ENCODE measurements at places on chromosomes 12 and 14.
A peak's percentile ranks its signal among the peaks of the same experiment; 100 is the strongest.

DNA sequence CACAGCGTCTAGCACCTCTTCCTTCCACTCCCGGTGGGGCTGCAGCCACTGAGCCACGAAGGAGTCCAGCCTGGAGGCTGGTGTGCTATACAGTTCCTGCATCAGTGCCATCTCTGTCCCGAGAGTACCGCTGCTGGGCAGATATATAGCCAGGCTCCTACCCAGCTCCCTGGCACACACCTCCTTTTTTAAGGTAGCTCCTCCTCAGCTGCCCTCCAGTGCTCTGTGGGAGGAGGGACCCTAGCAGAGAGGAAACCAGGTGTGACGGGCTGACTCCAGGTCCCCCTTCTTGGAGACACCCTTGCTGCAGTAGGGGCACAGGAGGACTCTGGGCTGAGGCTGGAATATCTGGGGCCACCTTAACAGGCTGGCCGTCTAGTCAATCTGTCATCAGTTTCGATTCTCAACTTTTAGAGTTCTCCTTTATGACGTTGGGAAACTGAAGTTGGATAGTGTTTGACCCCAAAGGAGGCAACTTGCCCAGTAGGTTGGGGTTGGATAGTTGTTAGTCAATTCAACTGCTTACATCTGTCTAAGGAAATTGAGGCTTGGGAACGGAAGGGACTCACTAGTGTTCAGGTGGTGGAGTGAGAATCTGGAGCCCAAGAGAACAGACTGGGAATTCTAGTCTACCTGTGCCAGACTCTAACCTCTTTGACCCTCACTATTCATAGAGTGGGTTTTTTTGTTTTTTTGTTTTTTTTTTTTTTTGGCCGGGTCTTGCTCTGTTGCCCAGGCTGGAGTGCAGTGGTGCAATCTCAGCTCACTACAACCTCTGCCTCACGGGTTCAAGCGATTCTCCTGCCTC, at the start of gene OASL:
Gene OASL, minus strand, starts transcription at position 386 of the 808 bp plus-strand sequence. Its CDS starts 275 bp downstream, at position 111.
- peak; percentile 45 for DNase-seq

GRCh38 chr12:108802101-108802961, 55.1 kb downstream of the SSH1 start:
- peak; percentile 55 for DNase-seq

DNA sequence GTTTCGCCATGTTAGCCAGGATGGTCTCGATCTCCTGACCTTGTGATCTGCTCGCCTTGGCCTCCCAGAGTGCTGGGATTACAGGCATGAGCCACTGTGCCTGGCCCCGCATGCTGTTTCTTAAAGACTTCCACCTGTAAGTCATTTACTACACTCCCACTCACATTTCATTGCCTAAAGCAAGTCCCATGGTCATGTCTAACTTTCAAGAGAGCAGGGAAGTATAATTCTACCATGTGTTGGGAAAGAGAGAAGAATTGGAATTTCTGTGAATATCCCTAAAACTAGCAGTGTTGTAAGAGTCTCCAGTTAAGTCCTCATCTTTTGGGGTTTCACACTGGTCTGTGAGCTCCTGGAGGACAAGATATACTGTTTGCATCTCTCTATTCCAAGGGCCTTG, 139.7 kb downstream of the EMP1 start:
- no peak for DNase-seq

DNA sequence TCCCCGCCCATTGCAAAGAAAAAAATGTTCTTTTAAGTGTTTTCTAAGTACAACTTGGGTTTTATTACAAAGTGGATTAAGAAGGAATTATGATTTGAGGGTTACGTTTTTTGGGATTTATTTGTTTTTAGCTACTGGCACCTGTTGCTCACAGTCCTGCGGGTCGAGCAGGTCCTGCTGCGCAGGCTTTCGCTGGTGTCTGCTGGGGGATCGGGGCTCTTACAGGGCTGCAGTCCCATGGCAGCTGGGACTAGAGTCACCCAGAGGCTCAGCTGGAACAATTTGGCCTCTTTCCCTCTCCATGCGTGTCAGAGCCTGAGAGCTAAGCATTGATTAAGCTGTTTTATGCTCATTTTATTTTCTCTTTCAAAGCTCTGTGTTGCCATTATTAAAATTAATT, 55.6 kb upstream of the DYNC1H1 start:
- no peak for DNase-seq

GRCh38 chr12:41264281-41264680, 76.2 kb downstream of the PDZRN4 start:
- no peak for DNase-seq

DNA sequence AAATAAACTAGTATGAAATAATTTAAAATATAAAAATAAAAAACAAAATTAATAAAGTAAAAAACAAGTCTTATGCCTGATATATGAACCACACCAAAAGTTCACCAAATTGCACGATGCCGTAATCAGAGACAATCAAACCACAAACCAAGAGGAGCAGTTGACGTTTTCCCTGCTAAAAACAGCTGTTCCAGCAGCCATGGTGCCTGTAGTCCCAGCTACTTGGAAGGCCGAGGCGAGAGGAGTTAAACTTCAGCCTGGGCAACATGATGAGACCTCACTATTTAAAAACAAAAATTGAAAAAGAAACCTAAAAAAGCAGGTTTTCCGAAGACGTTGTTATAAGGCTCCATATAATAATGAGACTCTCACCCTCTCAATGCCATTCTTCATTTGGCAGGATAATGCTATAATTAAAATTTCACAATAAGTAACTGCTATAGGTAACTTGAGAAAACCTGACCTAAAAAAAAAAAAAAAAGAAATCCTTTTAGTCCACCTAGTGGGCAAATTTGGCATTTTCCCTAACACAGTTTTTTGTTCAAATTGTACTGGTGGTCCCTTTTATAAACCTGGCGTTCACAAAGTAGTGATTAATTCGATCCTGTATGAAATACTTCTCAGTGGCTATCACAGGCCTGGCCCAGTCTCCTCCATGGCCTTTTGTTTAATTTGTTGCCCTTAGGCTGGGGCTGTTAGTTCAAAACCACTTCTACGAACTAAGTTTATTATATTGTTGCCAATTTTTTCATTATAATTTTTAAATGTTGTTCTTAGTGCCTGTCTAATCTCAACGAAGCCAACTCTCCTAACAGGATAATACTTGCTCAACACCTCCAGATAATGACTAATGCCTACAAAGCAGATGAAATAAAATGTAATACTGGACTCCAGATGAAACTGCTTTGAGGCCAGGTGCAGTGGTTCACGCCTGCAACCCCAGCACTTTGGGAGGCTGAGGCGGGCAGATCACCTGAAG, 62.1 kb downstream of the TNFAIP2 start:
- peak; percentile 27 for DNase-seq

DNA sequence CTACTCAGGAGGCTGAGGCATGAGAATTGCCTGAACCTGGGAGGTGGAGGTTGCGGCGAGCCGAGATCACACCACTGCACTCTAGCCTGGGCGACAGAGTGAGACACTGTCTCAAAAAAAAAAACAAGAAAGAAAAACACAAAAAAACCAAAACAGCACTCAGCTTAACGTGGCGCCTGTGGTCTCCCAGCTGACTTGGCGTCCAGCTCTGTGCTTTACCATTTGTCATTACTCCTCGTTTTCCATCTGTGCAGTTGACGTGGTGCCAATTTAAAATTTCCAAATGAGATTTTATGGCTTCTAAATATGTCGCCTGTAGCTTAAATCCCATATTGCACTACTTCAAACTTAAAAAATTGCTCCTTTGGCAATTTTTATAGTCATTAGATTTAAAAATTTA, 2.0 kb downstream of the MGP start:
- DNase-seq: no peak

All from AG20443 (cell line).